ENCODE measurements at places on chromosomes 2 and 18.
A peak's percentile ranks its signal among the peaks of the same experiment; 100 is the strongest.

DNA sequence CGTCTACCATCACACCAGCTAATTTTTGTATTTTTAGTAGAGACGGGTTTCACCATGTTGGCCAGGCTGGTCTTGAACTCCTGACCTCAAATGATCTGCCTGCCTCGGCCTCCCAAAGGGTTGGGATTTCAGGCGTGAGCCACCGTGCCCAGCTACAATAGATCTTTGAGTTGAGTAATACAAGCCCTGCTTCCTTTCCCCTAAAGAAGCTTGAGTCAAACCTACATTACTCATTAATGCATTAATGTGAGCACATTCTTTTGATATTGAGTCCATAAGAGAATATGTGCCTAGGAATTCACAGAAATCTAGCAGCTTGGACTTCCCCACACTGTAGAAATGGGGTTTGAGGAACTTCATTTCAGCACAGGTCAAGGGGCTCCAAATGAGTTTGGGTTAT, 39.6 kb downstream of the PSMG2 start:
- DNase-seq, result no peak

- no peak for DNase-seq
Measured at GRCh38 chr2:227462462-227462951, 9.4 kb upstream of the AGFG1 start.

DNA sequence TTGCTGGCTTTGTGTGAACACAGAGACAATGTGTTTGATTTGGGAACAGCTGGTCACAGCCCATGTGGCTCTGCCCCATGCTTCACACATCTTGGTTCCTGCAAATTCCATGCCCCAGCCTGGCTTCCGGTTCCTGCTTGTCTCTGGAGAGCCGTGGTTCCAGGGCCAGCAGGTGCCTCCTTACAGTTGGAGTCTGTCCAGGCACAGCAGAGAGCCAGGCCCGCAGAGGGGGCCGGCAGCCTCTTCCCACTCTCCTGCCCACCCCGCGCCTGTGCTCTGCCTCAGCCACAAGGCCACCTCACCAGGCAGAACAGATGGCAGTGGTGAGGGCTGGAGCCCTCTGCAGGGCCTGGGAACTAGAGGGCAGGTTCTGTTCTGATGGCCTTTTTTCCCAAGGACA, 81.5 kb downstream of the LDLRAD4 start:
- no peak for DNase-seq

- no peak for DNase-seq
Measured at GRCh38 chr2:26457695-26458364, 20.1 kb downstream of the OTOF start.

DNA sequence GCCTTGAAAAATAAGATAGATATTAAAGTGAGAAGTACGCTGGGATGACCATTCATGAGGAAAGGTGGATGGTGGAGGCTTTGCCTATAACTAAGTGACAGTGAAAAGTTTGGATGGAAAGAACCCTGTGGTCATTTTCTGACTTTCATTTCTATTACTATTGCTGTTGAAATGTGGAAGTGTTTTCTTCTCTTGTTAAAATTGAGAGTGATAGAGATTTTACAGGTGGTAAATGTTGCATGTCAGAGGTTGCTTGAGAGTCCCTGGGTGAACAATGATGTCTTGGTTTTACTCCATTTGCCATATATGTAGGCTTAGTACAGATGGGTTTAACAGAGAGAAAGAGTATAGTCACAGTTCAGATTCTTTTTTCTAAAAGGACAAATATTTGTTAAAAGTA, 18.4 kb downstream of the NCOA1 start:
- no peak for DNase-seq

DNA sequence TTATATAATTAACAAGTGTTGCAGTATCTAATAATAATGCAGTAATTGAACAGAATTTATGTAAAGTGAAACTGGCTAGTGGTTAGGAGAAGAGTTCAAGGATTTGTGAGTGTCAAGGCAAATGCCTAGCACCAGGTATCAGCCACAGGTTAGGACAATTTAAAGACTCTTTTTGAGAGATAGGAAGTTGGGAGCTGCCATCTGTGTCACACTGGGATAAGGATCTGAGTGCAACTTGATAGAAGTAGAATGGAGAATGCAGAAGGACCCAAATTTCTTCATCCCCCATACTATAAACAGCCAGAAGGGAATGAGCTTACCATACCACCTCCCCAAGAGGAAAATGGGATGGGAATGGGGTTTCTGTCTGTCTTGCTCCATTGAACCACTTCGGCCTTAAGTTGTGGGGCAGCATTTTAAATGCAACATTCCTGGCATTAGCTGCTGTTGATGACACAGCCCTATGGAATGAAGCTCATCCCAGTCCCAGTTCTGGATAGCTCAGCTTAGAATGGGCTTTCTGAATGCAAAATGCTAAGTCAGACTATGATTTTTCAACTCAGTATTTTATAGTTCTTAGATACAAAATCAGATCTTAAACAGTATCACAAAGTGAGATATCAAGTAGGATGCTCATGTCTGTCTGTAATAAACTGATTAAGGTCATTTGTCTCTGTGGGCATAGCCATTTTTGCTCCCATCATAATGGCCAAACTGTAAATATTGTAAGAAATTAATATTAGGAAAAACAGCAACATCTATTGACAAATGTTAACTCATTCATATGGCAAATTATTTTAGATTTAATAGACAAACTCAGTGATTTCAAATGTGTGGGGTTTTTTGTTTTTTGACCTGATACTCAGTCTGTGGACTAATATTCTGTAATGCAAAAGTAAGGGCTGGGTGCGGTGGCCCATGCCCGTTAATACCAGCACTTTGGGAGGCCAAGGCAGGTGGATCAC, 44.0 kb downstream of the GPR155 start:
- no peak for DNase-seq

GRCh38 chr2:69701100-69701945, 40.6 kb upstream of the ANXA4 start:
- no peak for DNase-seq

GRCh38 chr18:59551902-59552635, 145.2 kb downstream of the CCBE1 start:
- no peak for DNase-seq

- DNase-seq, result no peak
Measured at GRCh38 chr2:194621945-194622344, 1035.1 kb upstream of the SLC39A10 start.

DNA sequence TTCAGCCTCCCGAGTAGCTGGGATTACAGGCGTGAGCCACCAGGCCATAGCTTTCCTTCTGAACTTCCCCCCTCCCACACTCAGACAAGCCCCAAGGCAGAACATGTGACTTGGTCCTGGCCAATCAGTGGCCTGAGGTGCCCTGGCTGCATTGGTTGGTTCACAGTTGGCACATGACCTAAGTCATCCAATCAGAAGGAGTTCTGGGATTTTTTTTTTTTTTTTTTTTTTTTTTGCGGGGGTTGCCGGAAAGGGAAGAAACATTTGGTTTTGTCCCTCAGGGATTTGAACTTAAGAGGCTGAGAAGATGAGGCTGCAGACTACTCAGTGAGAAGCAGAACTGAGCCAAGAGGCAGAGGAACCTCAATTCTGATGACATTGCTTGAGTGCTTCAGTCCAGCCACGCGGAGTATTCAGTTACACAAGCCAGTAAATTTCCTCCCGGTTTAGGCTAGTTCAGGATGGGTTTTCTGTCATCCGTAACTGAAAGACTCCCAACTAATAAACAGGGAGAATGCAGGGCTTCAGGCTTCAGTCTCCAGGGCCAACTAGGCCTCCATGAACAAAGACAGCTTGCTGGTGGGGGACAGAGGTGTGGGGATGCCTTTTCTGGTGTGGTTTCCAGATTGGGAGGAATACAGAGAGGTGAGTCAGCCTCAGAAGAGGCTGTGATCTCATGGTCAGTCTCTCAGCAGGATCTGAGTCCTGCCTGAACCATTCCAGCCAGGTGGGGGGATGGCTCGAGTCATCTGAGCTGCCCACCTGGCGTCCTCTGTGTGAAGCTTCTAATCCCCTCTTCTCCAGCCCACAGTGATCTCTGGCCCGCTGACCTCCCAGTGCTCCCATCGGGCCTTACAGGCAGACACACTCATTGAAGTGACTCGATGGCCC, 9.2 kb downstream of the PTMA start:
- DNase-seq, result peak; percentile 78

DNA sequence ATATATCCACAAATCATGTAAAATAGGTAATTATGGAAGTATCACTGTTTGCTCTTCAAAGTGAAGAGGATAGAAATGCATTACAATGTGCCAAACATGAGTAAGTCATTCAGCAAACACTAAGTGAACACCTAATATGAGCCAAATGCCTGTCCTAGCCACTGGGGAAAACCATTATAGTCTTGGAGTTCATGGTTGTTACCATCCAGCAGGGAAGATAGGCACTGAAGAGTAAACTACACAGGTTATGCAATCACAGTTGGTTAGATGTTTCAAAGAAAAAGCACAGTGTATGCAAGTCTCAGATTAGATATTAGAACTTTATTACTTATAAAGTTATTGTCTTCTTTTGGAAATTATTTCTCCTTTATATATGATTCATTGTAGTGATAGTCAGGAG, 3.9 kb upstream of the SERPINB2 start:
- DNase-seq, result no peak

DNA sequence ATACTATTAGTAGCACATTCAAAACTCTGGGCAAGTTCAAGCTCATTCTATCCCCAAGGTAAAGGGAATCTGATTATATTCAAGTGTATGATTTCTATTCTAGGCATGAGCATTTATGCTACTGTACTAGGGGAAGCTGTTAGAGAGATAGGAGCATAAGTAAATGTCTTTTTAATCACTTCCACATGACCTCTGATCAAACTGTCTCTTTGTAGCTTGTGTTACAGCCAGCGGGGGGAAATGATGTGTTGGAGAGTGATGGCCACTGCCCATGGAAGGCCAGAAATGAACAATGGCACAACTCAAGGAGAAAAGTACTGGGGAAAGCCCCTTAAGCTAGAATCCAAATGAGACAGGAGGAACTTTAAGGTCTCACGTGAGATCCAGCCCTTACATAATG, 894.9 kb upstream of the CDH2 start:
- no peak for DNase-seq

DNA sequence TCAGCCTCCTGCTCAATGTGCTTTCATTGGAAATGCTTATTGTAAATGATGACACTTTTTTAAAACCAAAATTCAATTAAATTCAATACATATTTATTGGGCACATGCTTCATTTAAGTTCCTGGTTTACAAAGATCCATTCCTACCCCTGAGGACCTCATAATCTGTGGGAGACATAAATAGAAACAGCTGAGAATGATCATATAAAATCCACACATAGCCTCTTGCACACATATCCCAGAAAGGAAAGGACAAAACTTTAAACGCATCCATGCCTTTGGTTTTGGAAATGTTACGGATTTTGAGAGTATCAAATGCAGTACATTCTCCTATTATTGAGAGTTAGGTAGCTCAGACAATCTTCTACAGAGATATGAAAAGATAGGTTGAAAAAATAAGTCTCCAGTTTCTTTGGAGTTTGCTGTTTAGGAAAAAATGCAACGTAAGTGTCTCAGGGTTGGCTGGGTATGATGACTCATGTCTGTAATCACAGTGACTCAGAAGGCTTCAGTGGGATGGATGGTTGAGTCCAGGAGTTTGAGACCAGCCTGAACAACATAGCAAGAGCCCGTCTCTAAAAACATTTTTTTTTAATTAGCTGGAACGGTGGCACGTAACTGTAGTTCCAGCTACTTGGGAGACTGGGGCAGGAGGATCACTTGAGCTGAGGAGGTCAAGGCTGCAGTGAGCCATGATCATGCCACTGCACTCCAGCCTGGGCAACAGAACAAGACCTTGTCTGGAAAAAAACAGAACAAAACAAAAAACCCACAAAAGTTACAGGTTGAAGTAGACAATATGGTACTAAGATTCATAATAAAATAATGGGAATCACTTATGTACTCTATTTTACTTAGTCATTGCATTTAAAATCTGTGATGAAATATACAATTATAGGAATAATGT, 3.9 kb upstream of the PRELID3A start:
- no peak for DNase-seq

- no peak for DNase-seq
Measured at GRCh38 chr2:204152616-204153015, 216.1 kb downstream of the ICOS start.

- no peak for DNase-seq
Measured at GRCh38 chr18:76339246-76339620, 155.8 kb downstream of the ZNF516 start.

GRCh38 chr2:106521016-106521415, 33.9 kb downstream of the CD8B2 start:
- no peak for DNase-seq

GRCh38 chr2:217588266-217588665, 414.5 kb downstream of the TNS1 start:
- DNase-seq, result no peak

GRCh38 chr18:39215920-39216319, 1650.3 kb upstream of the CELF4 start:
- DNase-seq, result no peak

- no peak for DNase-seq
Measured at GRCh38 chr18:54883816-54884604, 55.7 kb downstream of the RAB27B start.

- no peak for DNase-seq
Measured at GRCh38 chr2:118493213-118493612, 354.2 kb downstream of the EN1 start.

- no peak for DNase-seq
Measured at GRCh38 chr2:38549071-38549704, 53.5 kb downstream of the HNRNPLL start.

DNA sequence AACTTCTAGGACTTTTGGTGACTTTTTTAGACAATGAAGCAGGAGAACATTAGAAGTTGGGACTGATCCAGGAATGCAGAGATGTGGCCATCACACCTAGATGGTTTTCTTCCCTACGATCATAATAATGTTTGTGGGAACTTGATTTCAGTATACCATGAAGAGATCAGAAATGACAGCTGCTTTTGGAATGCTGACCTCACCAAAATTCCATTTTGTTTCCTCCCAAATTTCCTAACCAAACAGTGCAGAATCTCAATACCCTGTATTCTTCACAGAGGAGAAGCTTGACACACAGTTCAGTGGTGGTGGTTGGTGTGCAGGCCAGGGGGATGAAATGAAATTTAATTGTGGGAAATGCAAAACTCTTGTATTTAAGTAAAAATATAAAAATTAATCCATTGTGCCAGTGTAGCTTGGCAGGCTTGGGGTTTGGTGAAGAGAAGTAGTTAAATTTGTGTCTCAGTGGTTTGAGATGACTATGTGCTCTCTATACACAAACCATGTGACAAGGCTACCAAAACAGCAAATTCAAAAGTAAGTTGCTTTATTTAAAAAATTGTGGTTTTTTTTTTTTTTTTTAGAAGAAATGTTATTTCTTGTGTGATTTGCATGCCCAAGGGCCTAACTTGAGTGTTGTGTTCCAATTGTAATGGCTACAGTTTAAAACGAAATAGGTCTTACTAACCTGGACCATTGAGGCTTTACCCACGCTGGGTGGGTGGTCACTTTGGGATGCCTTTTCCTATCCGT, 252.4 kb downstream of the LPIN1 start:
- DNase-seq, result no peak

GRCh38 chr2:134493797-134494196, 225.0 kb downstream of the TMEM163 start:
- DNase-seq, result no peak

DNA sequence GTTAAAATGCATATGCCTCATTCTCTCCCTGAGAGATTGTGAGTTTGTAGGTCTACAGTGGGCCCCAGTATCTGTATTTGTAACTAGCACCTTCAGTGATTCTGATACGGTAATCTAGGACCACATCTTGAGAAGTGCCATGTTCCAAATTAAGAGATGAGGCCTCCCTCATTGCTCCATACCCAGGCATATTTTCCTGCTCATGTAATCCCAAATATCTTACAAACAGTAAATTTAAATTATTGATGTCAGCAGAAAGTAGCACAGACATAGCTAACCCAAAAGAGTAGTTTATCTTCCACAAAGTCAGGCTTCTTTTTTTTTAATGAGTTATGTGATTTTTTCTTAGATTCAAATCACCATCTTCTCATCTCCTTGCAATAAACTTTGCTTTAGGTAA, 263.8 kb downstream of the SETBP1 start:
- DNase-seq, result no peak

Measured in T1000 (cell line).